ENCODE measurements at places on chromosomes 11 and 22.

- peak; percentile 61 for DNase-seq
These were observed 90.3 kb downstream of the ZBTB16 start for GRCh38 chr11:114149689-114150407.

DNA sequence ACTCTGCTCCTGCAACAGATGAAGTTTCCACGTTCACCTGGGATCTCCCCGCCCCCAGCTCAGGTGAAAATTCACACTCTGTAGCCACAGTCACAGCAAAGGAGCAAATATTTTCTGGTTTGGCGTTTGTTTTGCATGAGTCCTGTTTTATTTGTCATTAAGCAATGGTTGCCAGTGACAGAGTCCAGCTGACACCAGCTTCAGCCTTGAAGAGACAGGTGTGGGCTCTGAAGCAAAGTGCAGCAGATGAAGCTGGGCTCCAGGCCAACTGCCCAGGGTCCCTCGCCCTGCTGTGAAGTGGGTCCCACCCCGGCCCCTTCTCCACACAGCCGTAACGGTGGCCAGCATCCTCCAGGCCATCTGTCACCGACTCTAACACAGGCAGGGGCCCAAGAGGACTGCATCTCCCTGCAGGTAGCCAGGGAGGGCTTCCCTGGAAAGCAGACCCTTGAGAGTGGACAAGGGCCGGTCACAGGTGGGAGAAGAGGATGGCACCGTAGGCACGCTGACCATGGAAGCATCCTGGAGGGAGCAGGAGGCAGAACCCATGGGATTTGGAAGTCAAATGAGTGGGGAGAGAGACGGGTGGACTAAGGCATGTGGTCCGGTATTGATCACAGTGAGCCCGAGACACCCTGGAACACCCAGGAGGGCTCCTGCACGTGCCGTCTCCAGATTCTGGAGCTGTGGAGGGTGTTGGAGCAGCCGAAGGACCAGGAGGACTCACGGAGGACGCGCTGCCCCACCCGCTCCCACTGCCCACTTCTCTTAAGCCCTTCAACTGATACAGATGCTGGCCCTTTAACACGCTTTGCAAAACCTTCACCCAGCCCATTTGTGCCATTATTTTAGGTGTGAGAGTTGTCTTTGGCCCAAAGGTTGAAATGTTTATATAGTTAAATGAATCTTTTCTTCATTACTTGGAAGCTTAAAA lies 294.5 kb downstream of the BRD1 start:
- no peak for DNase-seq

DNA sequence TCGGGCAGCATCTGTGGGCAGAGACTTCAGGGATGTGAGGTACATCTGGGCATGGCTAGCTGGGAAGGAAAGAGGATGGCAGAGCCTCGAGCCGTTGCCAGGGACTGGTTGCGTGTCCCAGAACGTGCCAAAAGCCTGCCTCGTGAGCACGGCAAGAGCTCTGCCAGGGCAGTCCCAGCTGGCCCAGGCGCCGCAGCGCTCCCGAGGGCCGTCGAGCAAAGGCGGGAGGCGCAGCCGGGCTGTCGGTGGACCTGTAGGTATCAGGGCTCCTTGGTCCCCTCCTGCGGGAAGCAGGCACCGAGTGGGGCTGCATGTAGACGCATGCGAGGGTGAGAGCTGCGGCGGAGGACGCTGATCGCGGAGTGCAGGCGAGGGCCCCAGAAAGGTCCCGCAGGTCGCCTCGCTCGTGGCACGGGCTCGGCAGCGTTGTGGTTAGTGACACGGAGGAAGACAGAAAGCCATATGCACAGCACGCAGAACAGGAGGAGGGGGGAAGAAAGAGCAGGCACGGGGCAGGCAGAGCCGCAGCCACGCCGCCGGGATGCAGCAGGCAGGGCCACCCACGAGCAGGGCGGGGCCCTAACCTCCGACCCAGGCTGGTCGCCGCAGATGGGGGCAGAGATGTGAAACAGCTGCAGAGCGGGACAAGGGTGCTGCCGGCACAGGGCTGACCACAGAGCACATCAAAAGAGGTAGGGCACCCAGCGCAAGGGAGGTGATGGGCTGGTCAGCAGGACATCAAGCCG lies 18.0 kb downstream of the LSP1 start:
- peak; percentile 47 for DNase-seq

GRCh38 chr11:120335556-120335907 lies 681 bp upstream of the ARHGEF12 start:
- no peak for DNase-seq

DNA sequence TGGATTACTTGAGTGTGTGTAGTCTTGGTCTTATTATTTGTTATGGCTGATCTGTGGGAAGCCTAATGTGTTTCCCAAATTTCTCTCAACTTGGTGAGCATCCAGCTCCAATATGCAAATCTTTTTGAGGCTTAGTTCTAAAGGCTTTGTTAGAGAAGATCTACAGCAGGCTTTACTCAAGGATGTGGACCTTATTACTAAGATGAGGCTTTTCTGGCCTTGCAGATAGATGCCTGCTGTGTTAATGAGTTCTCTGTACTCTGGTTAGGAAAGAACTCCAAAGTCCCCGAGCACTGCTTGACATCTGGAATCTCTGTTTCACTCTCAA lies 24.1 kb downstream of the MYEOV start:
- DNase-seq = no peak

GRCh38 chr11:33624083-33624482 lies 76.5 kb downstream of the C11orf91 start:
- DNase-seq = peak; percentile 48

GRCh38 chr22:38886333-38886732 lies 14.3 kb upstream of the CBX6 start:
- no peak for DNase-seq

DNA sequence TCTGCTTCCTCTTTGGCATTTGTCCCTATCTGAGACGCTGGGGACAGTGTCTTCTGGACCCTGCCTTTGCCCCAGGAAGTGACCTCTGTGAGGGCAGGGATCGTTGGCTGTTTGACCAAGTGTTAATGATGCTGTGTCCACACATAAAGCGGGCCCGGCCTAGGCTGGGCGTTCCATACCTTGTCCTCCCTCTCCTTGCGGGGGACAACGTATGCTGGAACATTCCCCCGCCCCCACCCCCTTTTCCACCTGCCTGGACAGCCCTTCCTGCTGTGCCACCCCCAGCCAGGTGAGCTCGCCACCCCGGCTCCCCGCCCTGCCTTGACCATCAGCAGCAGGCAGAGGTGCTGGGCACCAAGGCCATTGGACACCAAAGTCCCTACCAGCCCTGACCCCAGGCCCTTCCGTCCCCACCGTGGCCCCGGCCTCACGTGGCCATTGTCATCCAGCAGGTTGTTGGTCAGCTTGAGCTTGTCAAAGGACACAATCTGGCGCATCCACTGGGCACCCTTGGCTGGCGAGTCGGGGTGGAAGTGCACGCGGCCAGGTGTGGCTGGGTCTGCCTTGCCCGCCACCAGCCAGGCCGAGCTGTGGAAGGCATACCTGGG lies 4.1 kb upstream of the NUDT8 start:
- no peak for DNase-seq

- no peak for DNase-seq
These were observed 37.5 kb downstream of the MYBPC3 start for GRCh38 chr11:47314992-47315391.

DNA sequence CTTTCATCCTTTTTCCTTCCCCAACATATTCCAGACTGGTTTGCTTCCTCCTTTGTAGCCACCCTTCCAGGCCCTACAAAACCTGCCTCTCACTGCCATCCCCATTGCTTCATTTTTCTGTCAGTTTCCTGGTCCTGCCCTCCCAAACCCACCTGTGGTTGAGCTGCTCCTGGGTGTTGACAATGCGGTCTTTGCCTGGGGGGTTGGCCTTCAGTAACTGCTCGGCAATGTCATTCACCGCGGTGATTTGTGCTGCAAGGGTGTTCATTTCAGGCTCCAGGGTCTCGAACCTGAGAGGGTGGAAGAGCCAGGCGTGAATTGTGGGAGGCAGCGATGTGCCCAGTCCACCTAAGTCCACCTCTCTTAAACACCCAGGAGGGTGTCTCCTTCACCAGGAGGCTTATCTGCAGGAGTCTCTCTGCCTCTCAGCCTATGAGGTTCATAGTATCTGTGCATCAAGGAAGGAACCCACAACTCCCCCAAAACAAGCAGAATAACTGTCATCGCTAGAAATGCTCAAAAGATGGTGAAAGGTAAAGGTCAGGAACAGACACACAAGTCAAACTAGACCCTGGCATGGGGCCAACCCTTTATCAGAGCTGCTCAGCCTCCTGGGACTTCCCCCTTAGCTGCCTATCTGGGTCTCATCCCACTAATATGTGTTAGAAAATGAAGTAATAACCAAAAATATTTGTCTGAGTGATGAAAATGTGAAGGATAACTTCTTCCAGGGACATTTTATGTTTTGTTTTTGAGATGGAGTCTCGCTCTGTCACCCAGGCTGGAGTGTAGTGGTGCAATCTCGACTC lies 23.9 kb upstream of the RBM4B start:
- DNase-seq = no peak

DNA sequence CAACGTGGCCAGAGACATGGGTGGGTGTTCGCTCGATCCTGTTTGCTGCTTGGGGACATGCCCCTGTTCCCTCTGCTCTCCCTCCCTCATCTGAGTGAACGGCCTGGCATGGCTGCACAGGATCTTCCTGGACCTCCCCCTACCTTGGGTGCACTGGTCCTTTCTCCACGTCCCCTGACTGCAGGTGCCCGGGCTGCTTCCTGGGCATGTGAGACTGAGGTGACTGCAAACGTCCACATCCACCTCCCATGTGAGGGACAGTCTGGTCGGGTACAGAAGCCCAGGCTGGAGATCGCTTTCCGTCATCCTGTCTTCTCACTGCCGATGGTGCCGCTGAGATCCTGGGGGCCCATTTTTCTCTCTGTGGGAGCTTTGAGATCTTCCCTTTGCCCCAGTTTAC lies 11.8 kb downstream of the SULT4A1 start:
- DNase-seq = no peak

DNA sequence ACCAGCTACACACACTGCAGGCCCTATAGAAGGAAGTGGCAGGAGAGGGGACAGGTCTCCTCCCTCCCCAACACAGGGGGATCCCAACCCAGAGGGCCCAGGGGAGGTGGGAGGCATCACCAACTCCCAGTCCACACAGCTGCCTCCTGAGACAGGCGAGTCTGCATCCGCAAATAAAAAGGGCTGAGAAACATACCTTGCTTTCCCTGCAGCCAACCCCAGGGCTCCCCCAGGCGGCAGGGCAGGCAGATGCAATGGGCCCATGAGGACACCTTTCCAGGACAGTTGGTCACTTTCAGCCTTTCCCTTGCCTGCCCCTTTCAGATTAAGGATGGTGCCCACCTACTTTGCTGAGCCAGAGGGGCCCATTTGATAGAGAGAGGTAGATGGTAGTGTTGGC lies 180.0 kb downstream of the BRD1 start:
- DNase-seq = no peak

DNA sequence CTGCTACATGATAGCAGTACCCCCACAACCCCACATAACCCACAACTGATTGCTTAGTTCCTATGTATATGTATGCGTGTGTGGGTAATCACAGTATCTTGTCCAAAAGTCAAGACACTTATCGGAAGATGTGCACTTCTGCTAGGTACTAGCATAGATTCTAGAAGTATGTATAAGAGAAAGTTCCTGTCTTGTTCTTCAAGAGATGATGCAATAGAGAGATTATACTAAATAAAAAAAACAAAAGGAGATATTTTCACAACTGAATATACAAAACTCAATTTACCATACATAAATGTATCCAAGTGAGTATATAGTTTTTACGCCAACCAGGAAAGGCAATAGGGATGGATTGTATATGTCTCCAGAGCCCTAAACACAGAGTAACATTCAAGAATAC lies 112.0 kb downstream of the FCHSD2 start:
- DNase-seq = no peak

GRCh38 chr11:73507086-73507485 lies 90.8 kb downstream of the FAM168A start:
- DNase-seq = no peak

DNA sequence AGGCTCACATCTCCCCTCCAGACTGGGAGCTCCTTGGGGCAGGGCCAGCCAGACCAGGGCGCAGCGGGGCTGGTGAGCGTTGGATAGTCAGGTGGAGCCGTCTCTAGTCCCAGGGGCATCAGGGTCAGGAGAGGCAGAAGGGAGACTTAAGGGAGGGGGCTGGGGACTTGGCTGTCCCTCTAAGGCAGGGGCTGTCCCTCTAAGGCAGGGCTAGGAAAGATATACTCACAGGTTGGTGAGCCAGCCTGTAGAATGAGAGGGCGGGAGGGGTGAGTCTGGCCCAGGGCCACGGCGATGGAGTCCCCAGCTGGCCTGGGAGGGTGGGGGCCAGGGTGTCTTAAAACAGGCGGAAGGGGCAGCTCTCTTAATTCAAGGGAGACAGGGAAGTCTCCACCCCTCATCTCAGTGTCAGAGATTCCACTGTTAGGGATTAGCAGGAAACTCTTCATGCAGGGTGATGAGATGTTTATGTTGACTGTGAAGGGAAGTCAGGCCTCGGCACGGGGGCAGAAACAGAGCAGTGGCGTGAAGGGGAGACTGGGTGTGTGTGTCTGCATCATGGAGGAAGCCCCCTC lies 11.3 kb downstream of the P2RY2 start:
- no peak for DNase-seq

- DNase-seq = peak; percentile 76
These were observed 27.1 kb downstream of the SDHD start for GRCh38 chr11:112113539-112114457.

- no peak for DNase-seq
These were observed 20.3 kb upstream of the NFAM1 start for GRCh38 chr22:42452456-42452855.

GRCh38 chr11:116984589-116984988 lies 113.6 kb downstream of the SIK3 start:
- DNase-seq = peak; percentile 98

DNA sequence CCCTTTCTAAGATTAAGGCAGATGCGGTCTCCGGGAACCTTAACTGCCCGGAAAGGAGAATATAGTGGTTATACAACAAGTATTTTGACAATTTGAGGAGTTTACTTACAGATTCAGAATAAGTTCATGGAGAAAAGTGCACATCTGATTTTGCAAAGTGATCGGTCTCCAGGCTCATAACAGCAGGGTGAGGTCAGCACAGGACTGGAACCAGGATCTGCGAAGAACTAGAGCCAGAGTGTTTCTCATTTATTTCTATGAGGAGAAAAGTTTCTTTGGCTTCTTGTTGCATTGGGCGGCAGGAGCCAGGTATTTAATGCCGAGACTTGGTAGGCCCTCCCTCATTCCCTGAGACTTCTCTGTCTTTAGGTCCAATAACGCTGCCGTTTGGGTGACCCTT lies 3.7 kb downstream of the ADAMTS15 start:
- no peak for DNase-seq

- no peak for DNase-seq
These were observed 4.3 kb downstream of the INCENP start for GRCh38 chr11:62127941-62128770.

Measured in fibroblast of lung (primary cell).